ENCODE measurements at places on chromosomes 2 and 18.

GRCh38 chr2:160418853-160419252 lies 74.8 kb downstream of the RBMS1 start:
- no peak for DNase-seq

DNA sequence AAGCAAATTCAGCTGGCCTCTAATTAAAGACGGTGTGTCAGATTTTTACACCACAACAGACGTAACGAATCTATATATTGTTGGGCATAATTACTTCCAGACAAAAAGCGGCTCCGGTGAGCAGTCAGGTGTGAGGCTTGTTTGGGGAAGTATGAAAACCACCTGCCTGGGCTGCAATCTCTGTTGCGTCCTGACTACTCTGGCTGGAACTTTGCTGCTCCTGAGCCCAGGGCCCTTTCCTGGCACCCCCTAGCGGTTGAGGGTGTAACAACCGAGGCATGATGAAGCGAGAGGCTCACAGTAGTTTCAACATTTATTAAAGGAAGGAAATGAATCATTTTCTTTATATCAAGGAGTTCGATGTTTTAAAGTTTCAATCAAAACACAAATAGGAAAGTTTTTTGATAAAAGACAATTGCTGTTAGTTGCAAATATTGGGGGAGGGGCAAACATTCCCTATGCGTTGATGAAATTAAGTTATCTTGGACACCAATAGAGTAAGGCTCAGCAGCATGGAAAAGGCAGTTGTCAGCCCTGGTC lies 10.6 kb upstream of the ITGB6 start:
- DNase-seq: peak; percentile 79

GRCh38 chr18:549967-550366 lies 30.2 kb upstream of the CETN1 start:
- no peak for DNase-seq

GRCh38 chr2:241774419-241775222 lies 2.0 kb upstream of the GAL3ST2 start:
- no peak for DNase-seq

DNA sequence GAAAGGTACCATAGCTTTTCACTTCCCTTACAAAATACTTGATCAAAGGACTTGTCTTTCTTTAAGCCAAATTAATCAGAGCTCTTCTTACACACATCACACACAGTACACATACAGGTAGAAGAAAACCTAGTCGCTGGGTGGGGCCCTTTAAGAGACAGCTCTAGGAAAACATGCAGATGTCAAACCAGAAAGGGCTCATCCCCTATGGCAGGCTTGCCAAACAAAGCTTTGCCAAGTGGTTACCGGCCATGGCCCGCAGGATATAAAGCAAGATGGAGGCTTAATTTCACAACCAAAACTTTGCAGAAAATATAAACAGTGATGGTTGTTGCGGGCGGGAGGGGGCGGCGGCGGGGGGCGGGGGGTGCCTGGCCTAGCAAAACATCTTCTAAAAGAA lies 2156.0 kb upstream of the PIK3C3 start:
- DNase-seq: no peak

GRCh38 chr18:78625847-78626246 lies 353.8 kb upstream of the SALL3 start:
- no peak for DNase-seq

GRCh38 chr2:161045726-161046125 lies 114.5 kb upstream of the TANK start:
- no peak for DNase-seq

GRCh38 chr18:26480897-26481795 lies 67.2 kb downstream of the KCTD1 start:
- DNase-seq: no peak

DNA sequence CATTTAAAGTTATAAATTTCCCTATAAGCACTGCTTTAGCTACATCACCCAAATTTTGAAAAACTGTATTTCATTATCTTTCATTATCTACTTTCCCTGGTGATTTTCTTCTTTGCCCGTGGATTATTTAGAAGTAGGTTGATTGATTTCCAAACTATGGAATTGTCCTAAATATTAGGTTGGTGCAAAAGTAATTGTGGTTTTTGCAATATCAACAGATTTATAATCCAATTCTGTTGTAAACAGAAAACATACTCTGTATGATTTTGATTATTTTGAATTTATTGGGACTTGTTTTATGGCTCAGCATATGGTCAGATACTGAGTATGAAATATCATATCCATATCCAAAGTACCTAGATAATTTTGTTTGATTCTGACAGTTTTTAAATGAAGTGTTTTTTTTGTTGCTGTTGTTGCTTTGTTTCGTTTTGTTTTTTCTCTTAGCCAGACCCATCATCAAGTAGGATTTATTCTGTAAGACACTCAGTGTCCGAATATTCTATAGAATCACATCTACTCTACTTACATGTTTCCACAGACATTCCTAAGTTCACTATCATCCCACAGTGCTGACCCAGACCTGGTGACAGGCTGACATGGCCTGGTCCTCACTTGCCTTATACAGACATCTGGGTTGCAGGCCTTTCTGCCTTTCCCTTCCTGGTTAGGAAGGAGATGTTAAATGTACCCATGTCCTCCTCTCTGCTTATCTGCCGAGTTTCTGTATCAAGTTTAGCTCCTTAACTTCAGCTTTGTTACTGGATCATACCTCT lies 2.1 kb upstream of the TRABD2A start:
- no peak for DNase-seq

DNA sequence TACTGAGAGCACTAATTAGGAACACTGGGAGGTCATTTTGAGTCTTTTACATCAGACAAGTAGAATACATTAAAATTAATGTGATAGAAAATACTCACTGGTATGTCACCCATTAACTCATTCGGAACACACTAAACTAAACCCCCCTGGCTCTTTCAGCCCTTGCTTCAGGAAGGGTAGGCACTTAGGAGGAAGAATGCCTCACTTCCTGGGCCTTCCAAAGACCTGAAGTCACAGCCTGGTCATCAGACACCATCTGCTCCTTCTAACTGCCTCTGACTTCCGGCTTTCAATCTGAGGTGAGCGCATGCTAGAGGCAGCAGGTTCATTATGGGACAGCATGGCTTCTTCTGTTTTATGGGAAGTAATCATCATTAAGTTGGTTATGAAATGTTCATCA lies 451.4 kb downstream of the PID1 start:
- no peak for DNase-seq

GRCh38 chr2:128639120-128639477 lies 320.4 kb upstream of the HS6ST1 start:
- no peak for DNase-seq
